ENCODE measurements at places on chromosomes 3 and 15.

DNA sequence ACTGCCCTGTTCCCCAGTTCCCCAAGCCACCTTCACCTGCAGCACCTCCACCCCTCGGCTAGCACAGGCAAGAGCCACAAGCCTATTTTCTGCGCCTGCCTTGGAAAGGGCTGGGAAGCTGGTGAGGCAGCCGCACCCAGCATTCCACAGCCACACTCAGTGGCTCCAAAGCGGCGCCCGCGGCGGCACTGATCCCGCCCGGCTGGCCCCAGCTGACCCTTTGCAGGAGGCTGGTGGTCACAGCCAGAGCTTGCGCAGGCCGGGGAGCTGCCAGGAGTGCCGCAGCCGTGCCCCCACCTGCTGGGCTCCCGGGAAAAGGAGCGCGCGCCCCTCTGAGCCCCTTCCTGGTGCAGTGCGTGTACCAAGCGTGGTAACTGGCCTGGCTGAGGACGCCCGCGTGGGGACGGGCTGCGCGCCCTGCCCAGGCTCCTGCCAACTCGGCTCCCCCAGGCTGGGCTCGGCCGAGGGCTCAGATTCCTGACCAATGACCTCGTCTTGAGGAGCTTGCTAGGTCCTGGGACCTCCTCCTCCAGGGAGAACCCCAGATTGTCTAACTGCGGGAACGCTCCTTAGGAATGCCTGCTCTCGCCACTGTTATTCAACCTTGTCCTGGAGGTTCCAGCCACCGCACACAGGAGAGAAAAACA lies 13.3 kb downstream of the GRAMD2A start:
- no peak for DNase-seq

DNA sequence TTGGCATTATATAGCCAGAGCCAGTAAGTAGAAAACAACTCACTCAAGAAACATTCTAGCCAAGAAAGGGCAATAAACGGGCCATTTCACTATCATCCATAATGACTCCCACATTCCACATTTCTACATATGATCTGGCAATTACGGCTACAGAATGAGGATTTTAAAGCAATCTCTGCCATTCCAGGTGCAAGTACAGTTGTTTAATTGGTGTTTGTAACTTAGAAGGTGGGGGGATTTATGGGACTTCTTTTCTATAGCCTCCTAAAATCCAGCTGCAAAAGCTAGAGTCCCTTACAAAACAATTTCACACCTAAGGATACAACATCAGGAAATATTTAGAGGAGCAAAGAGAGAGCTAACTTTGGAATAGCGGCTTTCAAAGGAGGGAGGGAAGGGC lies 295.4 kb upstream of the RORA start:
- no peak for DNase-seq

- DNase-seq: no peak
Measured at GRCh38 chr15:81376231-81376630, 2.2 kb upstream of the TMC3 start.

DNA sequence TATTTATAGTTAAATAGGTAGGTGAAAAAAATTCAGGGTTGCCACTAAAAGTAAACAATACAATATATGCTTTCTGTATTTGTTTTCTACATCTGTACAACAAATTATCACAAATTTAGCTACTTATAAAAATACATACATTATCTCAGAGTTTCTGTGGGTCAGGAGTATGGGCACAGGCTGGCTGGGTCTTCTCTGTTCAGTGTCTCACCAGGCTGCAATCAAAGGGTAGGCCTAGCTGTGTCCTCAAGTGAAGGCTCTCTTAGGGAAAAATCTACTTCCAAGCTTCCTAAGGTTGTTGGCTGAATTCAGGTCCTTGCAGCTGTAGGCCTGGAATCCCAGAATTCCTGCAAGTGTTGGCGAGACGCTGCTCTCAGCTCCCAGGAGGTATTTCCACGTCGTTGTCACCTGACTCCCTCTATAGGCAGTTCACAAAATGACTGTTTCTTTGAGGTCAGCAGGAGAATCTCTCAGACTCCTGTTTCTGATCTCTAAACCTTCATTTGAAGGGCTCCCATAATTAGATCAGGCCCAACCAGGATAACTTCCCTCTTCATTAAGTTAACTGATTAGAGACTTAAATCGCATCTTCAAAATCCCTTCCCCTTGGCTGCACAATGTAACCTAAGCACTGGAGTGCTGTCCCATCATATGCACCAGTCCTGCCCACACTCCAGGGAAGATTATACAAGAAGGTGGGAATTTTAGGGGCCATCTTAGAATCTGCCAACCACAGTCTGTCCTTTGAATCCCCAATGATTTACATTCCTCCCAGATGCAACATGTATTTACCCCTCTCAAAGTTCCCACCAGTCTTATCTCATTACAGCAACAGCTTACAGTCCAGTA lies 296.6 kb downstream of the SUCLG2 start:
- no peak for DNase-seq

DNA sequence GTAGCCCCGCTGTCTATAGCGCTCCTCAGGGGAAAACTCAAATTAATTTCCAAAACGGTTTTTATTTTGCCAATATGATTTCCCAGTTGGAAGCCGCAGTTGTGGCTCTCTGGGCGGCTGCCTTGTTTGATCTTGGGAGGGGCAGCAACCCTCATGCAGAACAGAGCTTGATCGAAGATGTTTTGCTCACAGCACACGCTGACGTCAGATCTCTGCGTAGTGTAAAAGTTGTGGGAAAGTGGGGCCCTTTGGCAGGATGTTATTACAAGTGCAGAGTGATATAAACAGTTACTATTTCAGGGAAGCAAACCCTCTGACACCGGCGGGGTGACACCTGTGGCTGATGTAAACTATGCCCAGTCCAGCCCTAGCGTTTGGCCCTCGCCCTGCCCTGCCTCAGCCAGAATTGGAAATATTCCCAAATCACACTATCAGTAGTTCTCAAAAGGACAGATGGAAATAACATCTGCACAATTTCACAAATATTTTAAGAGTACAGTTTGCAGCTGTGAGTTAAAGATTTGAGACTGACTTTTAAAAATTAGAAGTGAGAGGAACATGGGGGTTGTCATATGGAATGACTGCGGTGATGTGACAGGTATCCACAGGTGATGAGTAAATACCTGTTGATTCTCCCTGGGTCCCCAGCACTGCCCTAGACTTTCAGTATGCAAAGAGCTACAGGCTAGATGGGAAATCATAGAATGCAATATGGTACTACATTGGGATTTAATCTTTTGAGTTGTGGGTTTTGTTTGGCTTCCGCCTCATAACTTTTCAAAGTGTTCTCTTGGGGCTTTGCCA lies 1.7 kb downstream of the SYNM start:
- no peak for DNase-seq

- no peak for DNase-seq
Measured at GRCh38 chr3:86785386-86785785, 205.6 kb downstream of the VGLL3 start.

- DNase-seq: no peak
Measured at GRCh38 chr3:186788482-186789370, 5.3 kb downstream of the EIF4A2 start.

- DNase-seq: no peak
Measured at GRCh38 chr3:18295171-18295920, 129.8 kb downstream of the SATB1 start.

DNA sequence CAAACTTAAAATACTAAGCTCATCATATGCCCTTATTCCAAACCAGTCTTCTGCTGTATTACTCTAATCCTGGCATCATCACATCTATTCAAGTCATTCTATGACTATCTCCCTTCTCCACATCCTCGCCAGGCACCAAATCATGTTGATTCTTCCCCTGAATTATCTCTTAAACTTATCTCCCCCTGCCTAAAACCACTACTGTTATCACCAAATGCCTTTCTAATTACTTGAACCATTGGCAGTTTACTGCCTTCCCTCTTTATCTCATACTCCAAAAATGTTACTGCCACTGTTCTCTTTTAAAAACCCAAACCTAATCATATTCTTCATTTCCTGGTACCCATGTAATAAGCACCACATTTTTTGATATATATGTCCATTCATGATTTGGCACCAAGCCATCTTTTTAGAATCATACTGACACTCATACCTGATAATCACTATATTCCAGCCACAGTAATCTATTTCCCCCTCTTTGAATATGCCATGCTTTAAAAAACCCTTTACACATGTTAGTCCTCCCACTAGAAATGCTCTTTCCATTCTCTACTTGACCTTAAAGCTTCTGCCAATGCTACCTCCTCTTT lies 126.8 kb downstream of the PEAK1 start:
- DNase-seq: no peak

DNA sequence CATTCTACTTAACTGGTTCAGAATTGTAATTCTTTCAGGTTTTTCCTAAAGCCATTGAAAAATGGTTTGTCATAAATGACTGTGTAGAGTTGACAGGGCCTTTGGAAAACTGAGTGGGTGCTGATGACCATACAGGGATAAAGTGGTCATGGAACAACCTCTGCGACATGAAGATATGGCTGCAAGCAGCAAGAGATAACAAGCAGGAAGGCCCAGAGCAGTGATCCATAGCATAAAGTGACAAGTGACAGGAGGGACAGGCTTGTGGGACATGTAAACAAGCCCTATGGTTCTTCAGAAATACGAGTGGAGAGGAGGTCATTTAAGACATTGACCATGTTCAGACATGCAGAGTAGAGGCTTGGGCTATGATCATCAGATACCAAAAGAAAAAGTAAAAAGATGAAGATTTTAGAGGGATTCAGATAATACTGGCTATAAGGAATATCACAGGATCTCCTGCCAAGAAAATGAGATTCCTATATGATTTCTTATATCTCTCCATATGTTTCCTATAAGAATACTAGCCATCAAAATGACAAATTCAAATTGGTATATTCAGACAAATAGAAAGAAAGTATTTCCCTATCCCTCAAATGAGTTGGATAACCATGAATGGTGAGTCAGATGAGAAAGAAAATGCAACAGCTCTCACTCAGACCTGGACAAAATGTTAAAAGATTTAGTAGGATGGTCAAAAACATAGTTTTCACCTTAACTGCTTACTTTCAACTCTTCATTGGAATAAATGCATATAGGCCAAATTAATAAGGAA lies 827.6 kb upstream of the CFAP20DC start:
- no peak for DNase-seq

- DNase-seq: no peak
Measured at GRCh38 chr3:63611382-63611781, 41.1 kb upstream of the SNTN start.

DNA sequence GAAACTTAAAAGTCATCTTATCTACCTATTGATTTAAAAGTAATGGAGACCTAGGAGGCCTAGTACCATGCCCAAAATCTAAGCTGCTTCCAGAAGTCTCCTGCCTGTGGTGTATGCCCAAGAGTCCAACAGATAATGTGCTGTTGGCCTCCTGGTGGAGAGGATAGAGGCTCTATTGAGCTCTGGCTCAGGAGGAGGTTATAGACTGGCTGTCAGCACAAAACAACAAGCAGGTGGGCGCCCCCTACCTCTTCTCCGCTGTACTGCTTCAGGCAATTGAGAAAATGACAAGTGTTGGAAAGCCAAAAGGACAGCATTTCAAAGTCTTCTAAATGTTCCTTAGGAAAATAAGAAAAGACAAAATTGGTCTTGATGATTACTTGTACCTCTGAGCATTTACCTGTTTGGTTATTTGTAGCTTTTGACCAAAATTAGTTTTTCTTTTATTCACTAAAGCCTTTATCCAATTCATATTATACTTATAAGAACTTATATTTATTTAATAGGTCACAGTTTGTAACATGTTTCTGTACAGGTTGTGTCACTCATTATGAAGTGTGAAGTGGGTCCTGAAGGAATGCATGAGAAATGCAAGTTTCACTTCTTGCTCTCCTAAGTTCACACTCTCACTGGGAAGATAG lies 17.2 kb upstream of the GNB5 start:
- DNase-seq: peak; percentile 47

DNA sequence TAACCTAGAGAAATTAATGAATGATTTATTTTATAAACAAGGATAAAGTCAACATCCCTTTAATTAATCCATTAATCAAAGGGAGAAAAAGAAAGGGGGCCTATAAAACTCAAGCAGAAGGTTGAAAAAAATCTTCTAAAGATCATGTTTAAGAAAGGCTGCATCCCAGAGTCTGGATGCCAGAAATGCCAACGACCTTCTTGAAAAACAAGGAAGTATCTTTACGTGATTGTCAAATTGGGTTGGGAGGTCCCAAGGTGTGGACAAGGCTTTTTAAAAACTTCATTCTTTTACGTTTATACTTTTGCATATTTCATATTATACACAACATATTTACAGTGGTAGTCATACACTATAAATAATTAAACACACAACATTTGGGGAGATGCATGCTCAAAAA lies 1.6 kb downstream of the GOLGB1 start:
- no peak for DNase-seq

- DNase-seq: no peak
Measured at GRCh38 chr15:100109486-100110035, 232.2 kb downstream of the ADAMTS17 start.

DNA sequence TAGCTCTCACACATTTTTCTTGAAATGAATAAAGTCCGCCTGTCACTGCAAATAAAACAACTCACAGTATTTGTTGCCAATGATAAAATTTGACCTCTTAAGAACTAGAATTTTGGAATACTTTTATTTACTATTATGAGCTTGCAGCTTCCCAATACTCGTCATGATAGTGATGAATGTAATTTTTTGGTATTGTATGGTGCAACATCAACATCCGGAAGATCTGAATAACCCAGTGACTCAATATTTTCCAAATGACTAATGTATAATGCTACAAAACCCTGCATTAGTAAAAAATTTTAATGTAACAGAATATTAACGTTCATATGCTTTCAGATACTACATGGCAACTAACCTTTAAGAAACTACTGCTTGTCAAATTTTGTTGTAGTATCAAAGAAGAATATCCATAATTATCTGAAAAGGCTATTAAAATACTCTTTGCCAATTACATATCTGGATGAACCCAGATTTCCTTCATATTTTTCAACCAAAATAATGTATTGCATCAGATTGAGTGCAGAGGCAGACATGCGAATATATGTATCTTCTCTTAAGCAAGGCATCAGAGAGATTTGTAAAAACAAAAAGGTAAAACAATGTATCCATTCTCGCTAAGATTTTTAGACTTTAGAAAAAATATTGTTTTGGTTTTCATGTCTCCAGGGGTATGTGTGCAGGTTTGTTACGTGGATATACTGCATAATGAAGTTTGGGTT lies 95.3 kb downstream of the IGF2BP2 start:
- no peak for DNase-seq

- DNase-seq: no peak
Measured at GRCh38 chr15:68315035-68315434, 37.5 kb downstream of the FEM1B start.

DNA sequence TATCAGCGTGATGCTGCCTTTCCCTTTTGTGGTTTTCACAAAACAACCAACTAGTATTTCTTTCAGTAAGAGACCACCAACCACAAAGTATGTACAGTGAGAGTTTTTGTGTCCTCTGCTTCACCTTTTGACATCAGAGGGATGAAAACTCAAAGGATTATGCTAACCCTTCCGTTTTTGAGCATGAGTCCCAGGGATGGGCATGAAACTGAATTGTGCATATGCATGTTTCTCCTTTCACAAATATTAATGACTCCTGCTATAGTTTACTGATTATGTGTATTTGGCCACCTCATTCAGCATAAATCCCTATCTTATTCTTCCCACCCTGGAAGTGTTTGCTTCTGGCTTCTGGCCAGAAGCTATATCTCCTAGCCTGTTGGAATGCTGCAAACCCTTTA lies 59.2 kb downstream of the RSRC1 start:
- DNase-seq: no peak

All from activated CD4-positive, alpha-beta T cell treated with anti-CD3 and anti-CD28 coated beads, Interleukin-2, amount 50 U/mL, for 24 hours (primary cell).